Fibroblast of skin of right quadriceps (primary cell): ENCODE measurements at places on chromosomes 3 and 15.

- DNase-seq = no peak
Observed at GRCh38 chr3:190831225-190831624, 31.3 kb downstream of the GMNC start.

DNA sequence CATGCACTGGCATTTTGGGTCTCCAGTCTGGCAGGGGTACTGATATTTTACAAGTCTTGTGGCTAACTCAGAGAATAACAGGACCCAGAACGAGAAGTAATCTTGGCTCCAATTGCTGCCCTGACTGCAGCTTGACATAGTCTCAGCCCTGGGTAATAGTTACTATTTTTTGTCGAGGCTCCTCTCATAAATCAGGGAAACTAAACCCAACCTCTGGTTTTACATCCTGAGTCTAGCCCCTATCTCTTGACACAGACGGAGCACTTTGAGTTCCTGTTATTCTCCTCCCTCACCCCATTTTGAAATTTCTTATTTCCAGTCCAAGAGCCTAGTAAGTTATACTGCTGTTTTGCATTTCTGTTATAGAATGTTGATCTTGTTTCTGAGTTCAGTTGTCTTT lies 276.1 kb upstream of the GOLIM4 start:
- no peak for DNase-seq

DNA sequence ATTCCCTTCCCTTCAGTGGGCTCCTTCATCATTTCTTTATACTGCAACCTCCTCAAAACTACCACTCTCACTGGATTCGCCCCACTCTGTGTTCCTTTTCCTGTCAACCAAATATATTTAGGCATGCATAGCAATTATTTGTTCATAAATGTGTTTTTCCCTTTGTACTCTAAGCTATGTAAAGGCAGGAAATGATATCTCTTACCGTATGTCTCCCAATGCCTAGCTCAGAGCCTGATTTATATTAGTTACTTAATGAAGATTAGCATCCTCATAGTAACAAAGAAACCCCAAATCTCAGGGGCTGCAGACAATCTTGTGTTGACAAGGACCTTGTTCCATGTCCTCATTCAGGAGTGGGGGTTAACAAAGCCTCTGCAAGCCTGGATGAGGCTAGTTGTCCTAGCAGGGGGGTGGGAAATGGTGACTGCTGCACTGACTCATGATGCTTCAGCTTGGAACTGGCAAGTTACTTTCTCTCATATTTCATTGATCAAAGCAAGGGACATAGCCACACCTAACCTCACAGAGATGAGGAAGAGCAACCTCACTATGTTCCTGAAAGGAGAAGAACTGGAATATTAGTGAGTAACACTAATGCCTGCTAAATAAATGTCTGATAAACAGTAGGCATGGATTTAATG lies 15.2 kb downstream of the PHLDB2 start:
- DNase-seq = peak; percentile 73

DNA sequence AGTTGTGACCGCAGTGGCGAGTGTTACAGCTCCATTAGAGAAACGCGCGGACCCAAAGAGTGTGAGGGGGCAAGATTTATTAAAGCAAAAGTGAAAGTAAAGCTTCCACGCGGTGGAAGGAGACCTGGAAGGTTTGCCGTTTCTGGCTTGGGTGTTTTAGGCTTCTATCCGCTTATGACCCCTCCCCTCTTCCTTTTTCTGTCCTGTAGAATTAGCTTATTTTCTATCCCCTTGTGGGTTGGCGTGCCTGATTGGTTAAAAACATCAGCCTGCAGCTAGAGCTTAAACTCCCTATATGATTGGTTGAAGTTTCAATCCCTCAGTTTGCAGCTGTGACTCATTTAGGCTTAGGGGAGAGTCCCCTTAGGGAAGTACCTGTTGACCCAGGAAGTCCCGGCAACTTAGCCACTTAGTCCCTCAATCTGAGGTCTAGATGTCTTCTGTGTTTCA lies 39.6 kb downstream of the C3orf38 start:
- DNase-seq = no peak

GRCh38 chr15:83160741-83161140 lies 46.9 kb downstream of the HDGFL3 start:
- no peak for DNase-seq

DNA sequence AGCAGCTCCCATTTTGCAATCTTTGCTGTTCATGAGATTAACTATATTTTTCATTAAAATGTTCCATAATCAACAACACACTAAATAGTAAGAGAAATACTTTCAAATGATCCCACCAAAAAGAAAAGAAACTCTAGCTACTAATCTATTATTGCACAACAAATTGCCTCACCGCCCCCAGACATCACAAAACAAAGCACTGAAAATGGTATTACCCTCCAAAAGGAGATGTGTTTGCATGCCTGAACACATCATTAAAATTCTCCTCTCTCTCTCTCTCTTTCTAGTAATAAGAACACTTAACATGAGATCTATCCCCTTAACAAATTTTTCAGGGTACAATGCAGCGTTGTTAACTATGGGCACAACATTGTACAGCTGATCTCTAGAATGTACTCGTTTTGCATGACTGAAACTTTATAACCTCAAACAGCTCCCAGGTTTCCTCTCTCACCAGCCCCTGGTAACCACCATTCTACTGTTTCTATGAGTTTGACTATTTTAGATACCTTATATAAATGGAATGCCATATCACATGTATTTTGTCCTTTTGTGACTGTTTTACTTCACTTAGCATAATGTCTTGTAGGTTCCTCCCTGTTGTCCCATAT lies 33.1 kb downstream of the WNT5A start:
- DNase-seq = no peak

DNA sequence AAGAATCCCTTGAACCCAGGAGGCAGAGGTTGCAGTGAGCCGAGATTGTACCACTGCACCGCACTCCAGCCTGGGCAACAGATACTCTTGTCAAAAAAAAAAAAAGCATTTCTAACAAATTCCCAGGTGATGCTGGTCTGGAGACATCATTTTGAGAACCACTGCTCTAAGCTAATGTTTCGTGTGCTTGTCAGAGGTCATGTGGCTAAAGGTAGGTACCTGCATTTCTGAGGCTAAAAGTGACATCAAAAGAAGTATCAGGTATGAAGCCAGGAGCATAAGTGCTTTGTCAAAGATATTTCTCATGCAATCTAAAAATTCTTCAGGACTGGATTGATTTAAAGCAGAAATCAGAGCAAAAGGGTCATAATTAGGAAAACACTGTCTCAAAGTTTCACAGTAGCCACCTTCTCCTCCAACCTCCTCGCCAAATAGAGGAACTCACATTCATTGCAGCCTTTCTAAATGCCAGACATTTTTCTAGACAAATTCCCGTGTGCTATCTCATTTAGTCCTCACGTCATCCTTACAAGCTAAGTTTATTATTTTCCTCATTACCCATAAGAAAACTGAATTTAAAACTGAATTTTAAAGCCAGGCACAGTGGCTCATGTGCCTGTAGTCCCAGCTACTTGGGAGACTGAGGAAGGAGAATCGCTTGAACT lies 25.7 kb upstream of the GSK3B start:
- DNase-seq = no peak

GRCh38 chr3:23758253-23758838 lies 47.4 kb upstream of the UBE2E1 start:
- DNase-seq = no peak

GRCh38 chr3:65667963-65668362 lies 370.8 kb downstream of the MAGI1 start:
- no peak for DNase-seq

DNA sequence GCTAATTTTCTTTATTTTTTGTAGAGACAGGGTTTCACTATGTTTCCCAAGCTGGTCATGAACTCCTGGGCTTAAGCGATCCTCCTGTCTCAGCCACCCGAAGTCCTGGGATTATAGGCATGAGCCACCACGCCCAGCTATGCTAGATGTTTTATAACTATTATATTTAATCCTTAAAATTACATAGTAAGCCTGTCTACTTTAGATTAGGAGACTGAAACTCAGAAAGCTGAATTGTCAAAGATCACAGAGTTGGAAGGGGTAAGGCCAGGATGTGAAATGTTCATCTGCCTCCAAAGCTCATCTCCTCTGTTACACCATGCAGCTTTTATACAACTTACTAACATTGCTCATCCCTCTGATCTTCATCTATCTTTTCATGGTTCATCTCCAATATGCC lies 89.8 kb downstream of the MAP2K5 start:
- no peak for DNase-seq

DNA sequence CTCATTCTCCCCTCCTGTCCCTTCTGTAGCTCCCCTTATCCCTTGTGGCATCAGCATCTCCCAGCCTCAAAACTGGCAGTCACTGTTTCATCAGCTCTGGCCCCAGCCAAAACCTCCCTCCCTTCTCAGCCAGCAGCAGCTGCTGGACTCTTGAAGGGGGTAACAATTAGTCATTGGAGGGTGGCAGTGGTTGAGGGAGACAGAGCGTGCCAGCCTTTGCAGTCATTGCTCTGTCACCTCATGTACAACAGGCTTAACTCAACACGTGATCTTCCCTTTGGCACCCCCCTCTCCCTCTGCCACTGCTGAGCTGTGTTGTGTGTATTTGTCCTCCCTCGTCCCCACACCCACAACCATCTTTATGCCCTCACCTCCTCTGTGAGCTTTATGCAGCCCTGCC lies 28.2 kb downstream of the RBP2 start:
- no peak for DNase-seq

DNA sequence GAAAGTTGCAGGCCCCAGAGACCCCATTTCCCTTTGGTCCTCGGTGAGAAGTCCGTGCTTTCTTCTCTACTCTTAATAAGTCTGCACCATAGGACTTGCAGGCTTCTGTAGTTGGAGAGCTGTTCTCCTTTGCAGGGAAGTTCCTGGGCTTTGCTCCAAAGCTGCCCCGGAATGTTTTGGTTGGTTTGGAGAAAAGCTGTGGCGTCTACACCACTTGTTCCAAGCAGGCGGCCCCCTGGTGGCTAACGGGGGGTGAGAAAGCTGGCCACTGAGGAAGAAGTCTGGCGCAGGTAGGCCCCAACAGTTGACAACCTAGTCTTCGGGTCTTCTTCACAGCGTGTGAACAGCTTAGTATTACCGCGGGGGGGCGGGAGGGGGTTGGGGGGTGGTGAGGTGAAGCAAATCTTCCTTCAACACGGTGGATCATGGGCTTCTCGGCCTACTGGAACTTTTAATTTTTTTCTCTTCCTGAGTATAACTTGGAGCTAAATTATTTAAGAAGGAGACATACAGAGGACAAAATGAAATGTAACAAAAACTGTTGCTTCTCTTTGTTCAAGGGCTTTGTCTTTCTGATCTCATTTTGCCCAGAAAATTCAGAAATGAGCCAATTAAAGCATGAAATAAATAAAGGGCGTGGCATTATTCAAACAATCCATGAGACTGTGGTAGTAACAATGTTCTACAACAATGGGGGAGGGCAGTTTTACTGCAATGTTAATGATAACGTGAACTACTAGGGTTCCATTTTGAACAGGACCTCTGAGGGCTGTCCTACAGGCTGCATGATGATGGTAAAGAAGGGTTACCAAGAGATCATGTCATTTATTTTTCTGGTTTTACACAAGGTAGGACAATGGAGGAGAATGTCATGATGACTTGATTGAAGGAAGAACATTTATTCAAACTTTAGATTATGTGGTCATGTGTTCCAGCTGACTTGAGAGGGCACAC lies 2.2 kb upstream of the THRB start:
- peak; percentile 86 for DNase-seq

DNA sequence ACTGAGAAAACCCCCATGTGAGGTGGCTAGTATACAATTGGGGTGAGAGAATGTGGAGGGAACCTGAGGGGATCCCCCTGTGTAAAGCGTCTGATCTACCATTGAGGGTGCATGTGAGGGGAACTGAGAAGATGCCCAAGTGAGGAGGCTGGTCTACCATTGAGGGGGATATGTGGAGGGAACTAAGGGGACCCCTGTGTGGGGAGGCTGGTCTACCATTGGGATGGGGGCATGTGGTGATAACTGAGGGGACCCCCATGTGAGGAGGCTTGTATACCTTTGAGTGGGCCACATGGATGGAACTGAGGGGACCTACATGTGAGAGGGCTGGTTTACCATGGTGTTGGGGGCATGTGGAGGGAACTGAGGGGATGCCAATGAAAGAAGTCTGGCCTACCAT lies 160.8 kb downstream of the FBLN2 start:
- DNase-seq = no peak

GRCh38 chr3:78013653-78014052 lies 973.8 kb downstream of the ROBO2 start:
- no peak for DNase-seq

DNA sequence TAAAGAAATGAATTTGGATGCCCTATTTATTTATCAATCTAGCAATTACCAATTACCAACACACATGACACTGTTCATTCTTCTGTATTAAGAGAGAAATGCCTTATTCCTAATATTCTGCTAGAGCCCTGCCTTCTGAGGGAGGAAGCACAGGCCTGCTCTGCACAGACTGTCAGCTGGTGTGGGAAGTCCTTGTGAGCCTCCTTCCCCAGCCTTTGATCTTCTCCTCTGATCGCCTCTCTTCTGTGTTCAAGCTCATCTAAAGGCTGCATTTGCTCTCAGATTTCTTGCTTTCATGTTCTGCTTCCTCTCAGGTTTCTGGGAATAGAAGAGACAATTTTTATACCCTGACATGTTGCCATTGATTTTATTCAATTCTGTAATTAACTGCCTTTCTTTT lies 290.6 kb upstream of the UMPS start:
- DNase-seq = no peak

GRCh38 chr3:35592589-35593295 lies 46.6 kb upstream of the ARPP21 start:
- DNase-seq = no peak

DNA sequence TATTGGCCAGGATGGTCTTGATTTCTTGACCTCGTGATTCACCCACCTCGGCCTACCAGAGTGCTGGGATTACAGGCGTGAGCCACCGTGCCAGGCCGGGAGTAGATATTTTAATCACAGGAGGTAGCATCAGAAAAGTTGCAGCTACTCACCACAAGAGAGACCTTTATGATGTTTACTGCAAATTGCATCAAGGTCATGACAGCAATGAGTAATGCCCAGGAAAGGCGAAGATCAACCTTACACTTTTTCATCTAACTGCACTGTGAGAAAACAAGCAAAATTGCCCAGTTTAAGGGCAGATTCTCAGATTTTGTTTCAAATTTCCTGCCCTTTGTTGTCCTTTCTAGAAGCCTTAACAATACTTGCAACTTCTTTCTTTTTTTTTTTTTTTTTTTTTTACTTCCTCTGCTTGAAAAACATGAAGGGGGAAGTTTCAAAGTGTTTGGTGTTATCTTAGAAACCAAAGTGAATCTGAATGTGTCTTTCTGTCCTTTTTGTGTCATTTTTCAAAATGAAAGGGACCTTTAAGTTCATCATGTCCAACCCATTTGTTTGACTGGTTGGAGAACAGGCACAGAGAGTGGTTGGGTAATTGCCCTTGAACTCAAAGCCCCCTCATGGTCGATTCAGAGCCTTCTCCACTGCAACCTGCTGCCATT lies 25.0 kb downstream of the TGFBR2 start:
- peak; percentile 20 for DNase-seq

DNA sequence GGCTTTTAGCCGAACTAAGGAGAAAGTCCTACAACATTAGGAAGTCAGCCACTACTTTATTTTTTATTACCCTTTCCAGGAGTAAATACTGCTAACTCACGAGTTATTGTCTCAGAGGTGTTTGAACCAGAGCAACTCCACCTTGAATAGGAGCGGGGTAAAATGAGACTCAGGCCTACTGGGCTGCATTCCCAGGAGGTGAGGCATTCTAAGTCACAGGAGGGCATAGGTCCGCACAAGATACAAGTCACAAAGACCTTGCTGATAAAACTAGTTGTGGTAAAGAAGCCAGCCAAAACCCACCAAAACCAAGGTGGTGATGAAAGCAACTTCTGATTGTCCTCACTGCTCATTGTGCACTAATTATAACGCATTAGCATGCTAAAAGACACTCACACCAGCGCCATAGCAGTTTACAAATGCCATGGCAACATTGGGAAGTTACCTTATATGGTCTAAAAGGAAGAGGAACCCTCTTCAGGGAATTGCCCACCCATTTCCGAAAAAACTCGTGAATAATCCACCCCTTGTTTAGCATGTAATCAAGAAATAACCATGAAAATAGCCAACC lies 555.9 kb downstream of the IGSF11 start:
- DNase-seq = no peak
